ENCODE measurements at places on chromosomes 11 and 22.

DNA sequence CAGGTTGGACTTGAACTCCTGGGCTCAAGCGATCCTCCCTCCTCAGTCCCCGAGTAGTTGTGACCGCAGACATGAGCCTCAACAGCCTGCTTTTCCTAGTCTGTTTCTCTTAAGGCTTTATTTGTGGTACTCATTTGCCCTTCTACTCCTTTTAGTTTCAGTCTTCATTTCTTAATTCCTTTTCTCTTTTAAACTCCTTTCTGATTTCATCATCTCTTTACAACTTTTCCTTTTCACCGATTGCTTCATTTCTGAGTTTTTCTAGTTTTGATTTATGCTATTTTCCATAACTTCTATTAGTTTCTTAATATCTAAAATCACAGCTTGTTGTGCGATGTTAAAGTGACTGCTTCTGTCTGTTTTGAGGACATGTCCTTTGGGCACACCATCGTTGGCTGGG is 17.3 kb upstream of the MRGPRF start:
- DNase-seq, result no peak

GRCh38 chr11:15927196-15927863 is 429.0 kb downstream of the SOX6 start:
- DNase-seq, result peak; percentile 22

- no peak for DNase-seq
These were observed 23.4 kb upstream of the WNT7B start for GRCh38 chr22:46000081-46001027.

- DNase-seq, result peak; percentile 64
These were observed 2.1 kb upstream of the KIAA1671 start for GRCh38 chr22:24950272-24950902.

- no peak for DNase-seq
These were observed 212.4 kb downstream of the BRD1 start for GRCh38 chr22:49614966-49615965.

GRCh38 chr11:75398906-75399305 is 412 bp upstream of the RPS3 start:
- DNase-seq, result no peak

DNA sequence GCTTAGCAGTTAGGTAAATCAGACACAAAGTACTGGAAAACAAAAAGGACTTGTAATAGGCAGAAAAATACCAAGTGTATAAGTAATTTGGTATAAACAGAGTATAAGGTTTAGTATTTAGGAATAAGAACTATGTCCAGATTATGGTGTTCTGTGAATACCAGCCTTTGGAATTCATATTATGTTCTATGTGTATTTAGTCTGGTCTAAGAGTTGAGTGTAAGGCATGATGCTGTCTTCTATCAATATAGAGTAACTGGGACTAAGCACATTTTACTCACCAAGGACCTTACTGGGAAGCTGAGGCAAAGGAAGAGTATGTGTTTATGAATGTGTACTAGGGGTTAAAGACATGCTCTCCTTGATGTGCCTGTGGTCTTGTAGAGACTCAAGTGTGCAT is 9.5 kb downstream of the SDHD start:
- no peak for DNase-seq

- no peak for DNase-seq
These were observed 373.7 kb downstream of the NXPE2 start for GRCh38 chr11:115051938-115052590.

DNA sequence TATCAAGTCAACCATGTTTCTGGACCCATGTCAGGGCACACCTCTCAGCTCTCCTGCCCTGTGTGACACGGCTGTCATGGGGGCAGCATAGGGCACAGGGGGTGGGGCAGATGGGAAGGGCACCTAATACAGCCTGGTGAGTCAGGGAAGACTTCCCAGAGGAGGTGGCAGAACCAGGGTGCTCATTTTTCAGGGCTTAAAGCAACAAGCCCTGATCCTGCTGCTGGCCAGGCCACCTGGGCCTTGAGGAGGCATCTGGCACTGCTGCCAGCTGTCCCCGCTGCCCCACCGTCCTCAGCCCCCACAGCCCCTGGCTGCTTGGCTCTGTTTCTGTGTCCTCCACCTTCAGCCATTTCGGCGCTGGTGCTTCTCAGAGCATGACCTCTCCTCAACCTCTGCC is 4.4 kb downstream of the MAP3K11 start:
- no peak for DNase-seq

DNA sequence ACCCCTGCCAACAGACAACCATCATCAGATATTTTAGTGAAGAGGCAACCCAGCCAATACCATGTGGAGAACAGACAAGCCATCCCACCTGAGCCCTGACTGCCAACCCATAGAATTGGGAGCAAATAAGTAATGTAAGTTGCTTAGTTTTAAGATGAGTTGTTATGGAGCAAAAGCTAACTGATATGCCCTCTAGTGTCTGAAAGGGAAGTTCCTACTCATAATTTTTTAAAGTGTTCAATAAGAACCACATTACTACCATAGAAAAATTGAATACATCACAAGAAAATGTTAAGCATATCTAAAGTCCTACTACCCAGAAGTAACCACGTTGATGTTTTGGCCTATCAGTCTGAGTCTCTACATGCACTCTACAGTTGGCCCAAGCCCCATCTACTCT is 50.8 kb upstream of the SLC36A4 start:
- DNase-seq, result no peak

- DNase-seq, result no peak
These were observed 7.6 kb upstream of the MUC6 start for GRCh38 chr11:1044160-1044559.

- no peak for DNase-seq
These were observed 5.2 kb downstream of the SBF1 start for GRCh38 chr22:50469377-50470305.

DNA sequence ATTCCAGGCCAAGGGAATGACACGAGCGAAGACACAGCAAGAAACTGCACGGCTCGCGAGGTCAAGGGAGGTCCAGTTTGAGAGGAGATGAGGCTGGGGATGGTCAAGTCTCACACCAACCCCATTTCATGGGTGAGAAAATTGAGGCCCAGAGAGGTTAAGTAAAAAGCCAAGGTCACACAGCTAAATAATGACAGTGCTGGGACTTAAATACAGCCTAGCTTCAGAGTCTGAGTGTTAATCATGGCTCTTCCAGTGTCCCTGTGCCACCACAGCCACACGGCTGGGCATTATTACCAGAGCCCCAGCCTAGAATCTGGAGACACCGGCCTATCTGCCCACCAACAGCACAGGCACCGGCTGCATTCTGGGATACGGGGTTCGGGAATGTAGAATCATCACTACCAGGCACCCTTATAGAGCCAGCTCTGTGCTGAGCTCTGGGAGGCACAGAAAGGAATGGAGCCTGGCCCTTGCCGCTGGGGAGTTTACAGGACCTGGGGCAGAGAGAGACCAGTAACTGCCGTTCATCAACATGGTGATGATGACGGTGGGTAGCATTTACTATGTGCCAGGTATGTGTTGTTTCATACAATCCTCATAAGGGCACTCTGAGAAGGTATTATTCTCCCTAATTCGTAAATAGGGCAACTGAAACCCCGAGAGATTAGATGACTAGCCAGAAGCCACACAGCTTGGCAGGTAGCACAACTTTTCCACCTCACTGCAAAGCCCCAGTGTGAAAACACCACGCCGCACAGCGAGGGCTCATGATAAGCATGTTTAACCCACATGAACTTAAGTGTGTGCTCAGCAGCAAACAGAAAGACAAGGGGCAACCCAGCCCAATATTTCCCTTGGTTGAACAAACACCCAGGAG is 51.8 kb downstream of the CD6 start:
- DNase-seq, result no peak

GRCh38 chr11:5929571-5930368 is 12.3 kb upstream of the OR56A3 start:
- DNase-seq, result no peak

GRCh38 chr22:41565403-41566054 is 4.7 kb downstream of the CSDC2 start:
- no peak for DNase-seq

DNA sequence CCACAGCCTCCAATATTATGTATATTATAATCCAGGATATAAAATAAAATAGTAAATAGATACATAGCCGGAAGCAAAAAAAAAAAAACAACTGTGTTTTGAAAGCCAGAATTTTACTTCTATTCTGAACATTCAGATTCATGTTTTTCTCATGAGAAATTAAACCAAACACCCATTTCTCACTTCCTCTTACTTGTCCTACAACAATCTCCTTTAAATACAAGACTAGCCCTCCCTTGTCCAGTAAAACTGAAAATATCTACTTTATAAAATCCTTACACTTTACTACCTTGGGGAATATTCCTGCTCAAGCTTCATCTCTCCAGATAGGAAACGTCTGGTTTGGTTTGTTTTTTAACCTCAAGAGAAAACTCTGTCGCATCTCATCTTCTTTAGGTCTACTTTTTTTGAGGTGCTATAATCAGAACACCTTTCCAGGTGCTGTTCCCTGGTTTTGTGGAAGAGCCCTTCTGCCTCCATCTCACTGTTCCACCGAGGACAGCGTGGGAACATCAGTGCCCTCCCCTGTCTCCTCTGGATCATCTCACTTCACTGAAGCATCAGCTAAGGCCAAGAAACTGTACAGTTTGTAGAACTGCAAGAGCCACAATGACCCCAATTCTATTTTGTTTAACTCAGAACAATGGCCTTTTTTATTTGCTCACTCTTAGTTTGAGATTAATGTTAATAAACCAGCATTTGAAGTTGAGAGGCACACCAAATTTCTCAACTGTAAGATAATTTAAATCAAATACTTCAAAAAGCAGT is 82.0 kb upstream of the ARHGAP32 start:
- DNase-seq, result no peak

GRCh38 chr11:95536047-95536690 is 253.4 kb downstream of the FAM76B start:
- DNase-seq, result no peak

- DNase-seq, result no peak
These were observed 131.0 kb downstream of the MORC2 start for GRCh38 chr22:30837531-30837930.

DNA sequence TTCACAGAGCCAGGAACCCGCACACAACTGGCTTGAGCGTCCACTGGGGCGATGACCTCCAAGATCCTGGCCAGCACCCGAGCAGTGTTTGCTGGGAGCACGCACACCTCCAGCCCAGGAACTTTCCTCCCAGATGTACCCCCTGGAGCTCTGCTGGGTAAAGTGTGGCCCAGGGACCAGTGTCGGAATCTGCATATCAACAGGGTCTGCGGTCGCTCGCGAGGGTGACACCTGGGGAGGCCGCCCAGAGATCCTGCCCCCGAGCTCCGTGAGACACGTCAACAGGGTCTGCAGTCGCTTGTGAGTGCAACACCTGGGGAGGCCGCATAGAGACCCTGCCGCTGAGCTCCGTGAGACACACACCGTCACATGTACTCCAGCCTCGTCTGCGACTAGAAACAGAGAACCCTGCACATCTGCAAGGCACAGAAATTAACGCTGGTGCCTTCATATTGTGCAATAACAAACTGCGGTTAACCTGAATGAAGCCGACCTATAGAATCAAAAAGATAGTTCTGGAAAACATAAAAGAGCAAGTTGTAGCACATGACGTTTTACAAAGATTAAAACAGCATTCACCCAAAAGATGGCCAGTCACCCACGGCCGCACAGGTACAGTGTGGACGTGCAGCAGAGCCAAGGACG is 172.4 kb downstream of the BRD1 start:
- no peak for DNase-seq

DNA sequence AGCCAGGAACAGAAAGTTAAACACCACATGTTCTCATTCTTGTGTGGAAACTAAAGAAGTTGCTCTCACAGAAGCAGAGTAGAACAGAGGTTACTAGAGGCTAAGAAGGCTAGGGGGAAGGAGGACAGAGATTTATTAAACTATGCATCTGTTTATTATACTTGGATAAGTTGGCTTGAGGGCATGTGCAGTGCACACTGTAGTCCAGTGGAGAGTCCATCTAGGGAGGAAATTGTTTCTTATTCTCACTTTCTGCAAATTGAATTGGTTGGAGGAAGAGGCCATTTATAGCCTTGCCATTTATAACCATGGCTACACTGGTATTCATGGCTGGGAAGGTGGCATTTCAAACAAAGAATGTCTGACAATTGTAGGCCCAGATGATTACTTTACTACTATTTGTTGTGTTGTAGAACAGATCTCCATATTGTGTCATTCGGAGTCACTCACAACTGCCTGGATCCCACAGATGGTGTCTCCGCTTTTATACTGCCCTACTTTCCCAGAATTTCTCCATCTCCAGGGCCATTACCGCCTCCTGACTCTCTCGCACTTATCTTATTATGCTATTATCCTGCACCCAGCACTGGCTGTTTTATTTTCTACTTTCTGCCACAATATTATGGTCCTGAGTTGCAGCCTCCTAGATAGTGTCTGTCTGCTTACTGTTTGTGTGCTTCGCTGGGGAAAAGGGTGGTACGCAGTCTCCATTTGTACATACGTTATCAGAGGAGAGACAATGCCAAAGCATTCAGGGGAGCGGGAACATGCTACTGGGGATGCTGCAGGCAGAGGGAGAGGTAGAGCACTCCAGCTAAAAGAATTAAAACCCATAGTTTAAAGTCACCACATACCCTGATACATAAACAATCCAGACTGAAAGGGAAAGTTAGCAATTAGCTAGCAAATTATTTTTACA is 169.3 kb upstream of the BLID start:
- no peak for DNase-seq

DNA sequence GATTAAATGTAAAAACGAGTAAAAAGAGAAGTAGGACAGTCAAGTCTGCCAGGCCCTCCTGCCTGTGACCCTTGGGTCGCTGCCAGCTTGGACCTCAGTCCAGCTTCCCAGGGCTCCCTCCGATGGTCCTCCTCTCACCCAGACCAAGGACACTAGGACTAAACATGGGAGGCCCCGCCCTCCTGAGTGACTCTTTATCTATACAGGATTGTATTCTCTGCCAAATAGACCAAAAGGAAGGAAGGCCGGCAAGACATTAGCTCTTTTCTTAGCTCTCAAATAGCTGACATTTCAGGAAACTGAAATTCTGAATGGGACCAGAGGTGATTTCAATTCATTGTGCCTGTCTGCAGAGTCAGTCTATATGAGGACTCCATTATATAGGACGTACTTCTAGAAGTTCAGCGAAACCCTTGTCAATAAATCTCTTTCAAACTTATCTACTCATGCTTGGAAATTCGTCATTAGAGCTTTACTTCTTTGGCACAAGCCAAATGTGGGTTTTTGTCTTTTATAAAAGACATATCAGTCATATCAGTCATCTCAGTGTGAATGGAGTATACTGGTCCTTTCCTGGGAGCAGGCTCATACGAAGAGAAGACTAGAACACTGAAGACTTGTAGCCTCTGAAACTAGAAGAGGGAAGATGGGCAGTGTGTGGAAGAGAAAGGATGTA is 28.5 kb downstream of the ADORA2A start:
- DNase-seq, result no peak
